ENCODE measurements at places on chromosomes 3 and 15. TPM values are rescaled to one million over a fixed set of nuclear protein-coding genes. Genes with fewer than 3 reads are reported as not detected.

The OXTR gene
- 0.65 TPM for total RNA-seq

The HCLS1 gene
- total RNA-seq = 20.2 TPM

The CILP gene
- not detected for total RNA-seq

The TGM4 gene
- not detected for total RNA-seq

The TERC gene
- total RNA-seq = 47.0 TPM

The OR5H6 gene
- total RNA-seq = not detected

The FAM240A gene
- not detected for total RNA-seq

The CP gene
- total RNA-seq = 0.54 TPM

The IQCH gene
- 0.69 TPM for total RNA-seq

The SOX14 gene
- not detected for total RNA-seq

The CCR3 gene
- not detected for total RNA-seq

The CD80 gene
- not detected for total RNA-seq

The SCAMP2 gene
- total RNA-seq = 17.0 TPM

The MED12L gene
- total RNA-seq = 0.17 TPM
